ENCODE measurements at places on chromosomes 6 and 20.

DNA sequence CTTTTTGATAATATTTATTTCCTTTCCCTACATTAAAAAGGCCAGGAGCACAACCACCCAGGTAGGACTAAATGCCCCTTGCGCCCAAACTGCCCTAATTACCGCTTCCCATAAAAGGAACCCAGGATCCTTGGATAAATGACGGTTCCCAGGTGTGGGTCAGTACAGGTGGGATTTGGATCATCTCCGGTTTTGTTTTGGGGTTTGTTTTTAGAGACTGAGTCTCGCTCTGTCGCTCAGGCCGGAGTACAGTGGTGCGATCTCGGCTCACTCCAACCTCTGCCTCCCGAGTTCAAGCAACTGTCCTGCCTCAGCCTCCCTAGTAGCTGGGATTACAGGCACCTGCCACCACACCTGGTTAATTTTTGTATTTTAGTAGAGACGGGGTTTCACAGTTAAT, 28.4 kb downstream of the ZNF217 start:
- no peak overlapping the region for H3K27ac ChIP-seq
- no peak overlapping the region for H3K4me3 ChIP-seq
- H3K27me3 ChIP-seq: no peaks in the 10 kb centered on the region
- peaks cover 27% of the 10 kb centered on the region for H3K36me3 ChIP-seq
- no peaks in the 10 kb centered on the region for H3K4me1 ChIP-seq
- no peak for DNase-seq

DNA sequence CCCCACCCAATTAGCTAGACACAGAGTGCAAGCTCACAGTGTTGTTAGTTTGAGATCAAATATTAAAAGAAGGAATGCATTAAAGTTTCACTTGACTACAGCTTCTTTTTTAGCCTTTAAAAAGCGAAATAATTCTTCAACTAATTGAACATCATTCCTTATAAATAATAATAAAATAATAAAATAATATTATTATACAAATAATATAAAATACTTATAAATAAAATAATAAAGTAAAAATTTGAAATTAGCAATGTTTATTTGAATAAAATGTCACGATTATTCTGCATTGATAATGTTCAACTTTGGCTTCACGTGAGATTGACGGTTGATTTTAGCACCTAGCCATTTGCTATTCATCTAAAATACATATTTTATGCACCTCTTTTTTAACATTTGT, 819.3 kb downstream of the FRK start:
- DNase-seq: no peak
- H3K36me3 ChIP-seq: no peaks in the 10 kb centered on the region
- H3K27me3 ChIP-seq: no peaks in the 10 kb centered on the region
- H3K4me1 ChIP-seq: no peaks in the 10 kb centered on the region
- H3K4me3 ChIP-seq: no peak overlapping the region

DNA sequence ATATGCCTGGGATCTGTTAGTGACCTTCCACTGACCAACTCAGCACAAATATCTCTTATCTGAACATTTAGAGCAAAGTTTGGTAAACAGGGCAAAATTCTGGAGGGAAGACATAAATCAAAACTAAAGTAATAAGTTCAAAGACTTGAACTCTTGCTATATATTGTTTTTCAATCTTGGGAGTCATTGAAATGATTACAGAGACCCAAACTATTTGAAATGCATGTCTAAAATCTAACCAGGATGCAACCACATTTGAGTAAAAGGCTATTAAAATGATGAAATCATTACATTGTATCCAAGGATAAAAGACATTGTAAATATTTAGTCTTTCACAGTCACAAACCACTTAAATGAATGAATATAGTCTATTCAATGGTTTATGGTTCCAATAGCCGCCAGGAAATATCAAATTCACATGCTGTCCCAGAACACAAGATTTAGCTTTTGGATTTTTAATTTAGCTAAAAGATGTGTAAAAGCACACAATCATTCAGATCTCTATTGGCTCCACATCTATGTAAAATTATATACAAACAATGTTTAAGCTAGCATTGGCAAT, 256.6 kb upstream of the EPHA7 start:
- no peak for DNase-seq
- no peak overlapping the region for H3K27ac ChIP-seq
- H3K27me3 ChIP-seq: no peaks in the 10 kb centered on the region
- no peaks in the 10 kb centered on the region for H3K36me3 ChIP-seq
- no peak overlapping the region for H3K4me3 ChIP-seq

DNA sequence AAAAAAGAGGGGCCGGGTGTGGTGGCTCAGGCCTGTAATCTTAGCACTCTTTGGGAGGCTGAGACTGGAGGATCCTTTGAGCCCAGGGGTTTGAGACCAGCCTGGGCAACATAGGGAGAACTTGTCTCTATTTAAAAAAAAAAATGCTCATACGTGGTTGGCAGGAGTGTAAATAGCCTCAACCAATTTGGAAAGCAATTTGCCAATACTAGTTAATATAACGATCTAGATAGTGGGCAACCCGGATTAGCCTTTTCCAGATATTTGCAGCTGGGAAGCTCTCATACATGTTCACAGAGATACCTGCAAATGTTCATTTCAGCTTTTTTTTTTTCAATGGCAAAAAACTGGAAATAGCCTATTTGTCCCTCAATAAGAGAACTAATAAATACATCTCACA, 39.0 kb upstream of the SLC23A2 start:
- no peaks in the 10 kb centered on the region for H3K36me3 ChIP-seq
- H3K4me3 ChIP-seq: no peak overlapping the region
- DNase-seq: no peak
- no peaks in the 10 kb centered on the region for H3K4me1 ChIP-seq

GRCh38 chr6:148328876-148329555, 13.6 kb upstream of the SASH1 start:
- H3K4me1 ChIP-seq: peaks cover 19% of the 10 kb centered on the region
- H3K4me3 ChIP-seq: no peak overlapping the region
- no peak for DNase-seq
- no peaks in the 10 kb centered on the region for H3K36me3 ChIP-seq
- H3K27me3 ChIP-seq: no peaks in the 10 kb centered on the region

DNA sequence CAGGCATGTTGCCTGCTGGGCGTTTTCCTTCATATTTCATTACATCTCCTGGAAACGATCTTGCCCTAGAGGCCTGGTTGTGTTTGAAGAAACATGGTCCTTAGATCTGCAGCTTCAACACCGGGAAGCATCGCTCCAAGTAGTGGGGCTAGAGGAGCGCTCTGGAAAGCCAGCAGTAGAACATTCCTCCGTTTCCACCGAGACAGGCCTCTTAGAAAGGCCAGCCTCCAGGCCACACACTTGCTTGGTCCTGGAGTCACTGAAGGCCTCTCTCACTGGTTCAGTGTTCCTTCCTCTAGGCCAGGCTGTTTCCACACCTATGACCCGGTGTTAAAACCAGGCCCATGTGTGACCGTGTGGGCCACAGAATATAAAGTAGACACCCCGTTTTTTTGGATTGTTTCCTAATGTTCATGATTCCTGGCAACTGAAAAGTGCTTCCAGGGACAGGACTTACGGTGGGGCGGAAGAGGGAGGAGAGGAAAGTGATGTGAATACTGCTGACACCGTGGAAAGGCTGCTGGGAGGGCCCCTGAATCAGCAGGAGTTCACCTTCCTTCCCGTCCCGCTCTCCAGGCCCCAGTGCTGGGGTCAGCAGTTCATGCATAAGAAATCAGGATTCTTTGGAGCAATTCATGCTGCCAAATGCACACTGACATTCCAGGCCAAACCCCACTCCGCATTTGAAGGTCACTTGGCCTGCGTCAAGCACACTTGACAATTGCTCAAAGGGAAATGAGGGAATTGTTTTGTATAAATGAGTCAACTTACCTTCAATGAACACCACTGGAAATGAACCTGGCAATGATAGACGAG, 83.8 kb downstream of the IYD start:
- H3K27ac ChIP-seq: no peak overlapping the region
- no peaks in the 10 kb centered on the region for H3K27me3 ChIP-seq
- no peak overlapping the region for H3K4me3 ChIP-seq
- H3K4me1 ChIP-seq: no peaks in the 10 kb centered on the region
- H3K36me3 ChIP-seq: no peaks in the 10 kb centered on the region

- peaks cover 16% of the 10 kb centered on the region for H3K36me3 ChIP-seq
- no peak for DNase-seq
- peak overlapping the region; percentile 91 for H3K27ac ChIP-seq
- H3K4me3 ChIP-seq: peak overlapping the region; percentile 74
- H3K4me1 ChIP-seq: peaks cover 48% of the 10 kb centered on the region
Measured at GRCh38 chr20:45345104-45345936, 2.9 kb downstream of the SDC4 start.

- no peaks in the 10 kb centered on the region for H3K27me3 ChIP-seq
Measured at GRCh38 chr20:7608250-7608649, 332.0 kb downstream of the HAO1 start.

GRCh38 chr20:47356220-47356525, 326 bp downstream of the ZMYND8 start:
- DNase-seq: no peak
- H3K4me1 ChIP-seq: peaks cover 75% of the 10 kb centered on the region
- H3K4me3 ChIP-seq: no peak overlapping the region
- H3K27me3 ChIP-seq: no peaks in the 10 kb centered on the region

DNA sequence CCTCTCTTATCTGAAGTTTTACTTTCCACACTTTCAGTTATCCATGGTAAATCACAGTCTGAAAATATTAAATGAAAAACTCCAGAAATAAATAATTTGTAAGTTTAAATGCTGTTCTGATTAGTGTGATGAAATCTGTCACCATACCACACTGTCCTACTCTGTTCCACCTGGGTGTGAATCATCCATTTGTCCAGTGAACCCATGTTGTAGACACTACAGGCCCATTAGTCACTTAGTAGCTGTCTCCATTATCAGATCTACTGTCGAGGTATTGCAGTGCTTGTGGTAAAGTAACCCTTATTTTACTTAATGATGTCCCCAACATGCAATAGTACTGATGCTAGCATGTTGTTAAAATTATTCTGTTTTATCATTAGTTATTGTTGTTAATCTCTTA, 29.2 kb upstream of the MMS22L start:
- no peaks in the 10 kb centered on the region for H3K36me3 ChIP-seq
- no peaks in the 10 kb centered on the region for H3K4me1 ChIP-seq
- peaks cover 2% of the 10 kb centered on the region for H3K27me3 ChIP-seq
- no peak for DNase-seq
- no peak overlapping the region for H3K4me3 ChIP-seq

DNA sequence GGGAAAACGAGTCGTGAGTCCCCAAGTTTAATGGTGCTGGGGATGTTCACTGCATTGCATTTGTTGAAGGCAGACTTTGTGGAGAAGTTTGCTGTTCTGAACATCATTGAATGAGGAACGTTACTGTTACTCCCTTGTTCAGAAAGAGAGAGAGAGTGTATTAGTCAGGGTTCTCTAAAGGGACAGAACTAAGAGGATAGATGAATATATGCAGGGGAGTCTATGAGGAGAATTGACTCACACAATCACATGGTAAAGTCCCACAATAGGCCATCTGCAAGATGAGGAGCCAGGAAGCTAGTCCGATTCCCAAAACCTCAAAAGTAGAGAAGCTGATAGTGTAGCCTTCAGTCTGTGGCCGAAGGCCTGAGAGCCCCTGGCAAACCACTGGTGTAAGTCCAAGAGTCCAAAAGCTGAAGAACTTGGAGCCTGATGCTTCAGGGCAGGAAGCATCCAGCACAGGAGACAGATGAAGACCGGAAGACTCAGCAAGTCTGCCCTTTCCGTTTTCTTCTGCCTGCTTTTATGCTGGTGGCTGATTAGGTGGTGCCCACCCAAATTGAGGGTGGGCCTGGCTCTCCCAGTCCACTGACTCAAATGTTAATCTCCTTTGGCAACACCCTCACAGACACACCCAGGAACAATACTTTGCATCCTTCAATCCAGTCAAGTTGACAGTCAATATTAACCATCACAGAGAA, 223.5 kb upstream of the PCSK2 start:
- H3K4me1 ChIP-seq: no peaks in the 10 kb centered on the region
- H3K27ac ChIP-seq: no peak overlapping the region
- DNase-seq: no peak
- no peak overlapping the region for H3K4me3 ChIP-seq

GRCh38 chr6:129030215-129030614, 147.3 kb downstream of the LAMA2 start:
- H3K4me3 ChIP-seq: no peak overlapping the region
- no peaks in the 10 kb centered on the region for H3K27me3 ChIP-seq
- no peaks in the 10 kb centered on the region for H3K4me1 ChIP-seq
- no peak for DNase-seq
- no peak overlapping the region for H3K27ac ChIP-seq

DNA sequence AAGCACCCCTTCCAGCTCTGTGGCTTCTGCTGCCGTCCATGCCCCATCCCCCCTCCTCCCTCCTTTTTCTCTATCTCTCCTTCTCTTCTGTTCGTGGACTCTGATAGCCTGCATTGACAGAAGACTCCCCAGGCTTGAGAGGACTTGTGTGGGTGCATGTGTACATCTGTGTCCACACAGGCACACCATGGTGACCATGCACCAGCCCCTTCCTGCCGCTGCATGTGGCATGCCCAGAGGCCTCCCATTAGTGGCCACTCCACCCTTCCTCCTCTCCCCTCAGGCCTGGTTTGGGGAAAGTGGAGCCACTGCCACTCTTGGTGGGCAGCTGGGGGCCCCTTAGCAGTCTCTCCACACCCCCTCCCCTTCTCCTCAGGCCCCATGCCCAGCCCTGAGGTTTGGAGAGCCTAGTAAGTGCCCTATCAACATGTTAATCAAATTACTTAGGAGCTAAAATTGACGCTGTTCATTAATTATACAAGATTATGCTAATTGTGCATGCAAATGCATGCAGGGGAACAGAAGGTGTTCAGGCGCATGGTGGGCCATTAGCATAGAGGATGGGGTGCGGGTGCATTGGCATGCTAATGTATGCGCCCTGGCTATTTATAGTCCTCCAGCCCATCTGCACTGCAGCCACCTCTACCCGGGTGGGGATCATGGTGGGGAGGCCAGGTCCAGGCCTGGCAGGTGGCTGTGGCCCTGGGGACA, 45.9 kb downstream of the EBF4 start:
- H3K27ac ChIP-seq: no peak overlapping the region
- H3K36me3 ChIP-seq: no peaks in the 10 kb centered on the region
- H3K4me3 ChIP-seq: no peak overlapping the region
- no peaks in the 10 kb centered on the region for H3K4me1 ChIP-seq

GRCh38 chr6:54206510-54206909, 95.3 kb downstream of the MLIP start:
- no peak overlapping the region for H3K27ac ChIP-seq
- H3K4me3 ChIP-seq: no peak overlapping the region
- H3K36me3 ChIP-seq: no peaks in the 10 kb centered on the region
- H3K4me1 ChIP-seq: no peaks in the 10 kb centered on the region
- H3K27me3 ChIP-seq: no peaks in the 10 kb centered on the region
- no peak for DNase-seq

GRCh38 chr20:51446230-51446629, 96.3 kb downstream of the NFATC2 start:
- H3K27me3 ChIP-seq: no peaks in the 10 kb centered on the region
- H3K4me1 ChIP-seq: peaks cover 12% of the 10 kb centered on the region
- no peak for DNase-seq
- no peak overlapping the region for H3K4me3 ChIP-seq
- H3K27ac ChIP-seq: no peak overlapping the region

DNA sequence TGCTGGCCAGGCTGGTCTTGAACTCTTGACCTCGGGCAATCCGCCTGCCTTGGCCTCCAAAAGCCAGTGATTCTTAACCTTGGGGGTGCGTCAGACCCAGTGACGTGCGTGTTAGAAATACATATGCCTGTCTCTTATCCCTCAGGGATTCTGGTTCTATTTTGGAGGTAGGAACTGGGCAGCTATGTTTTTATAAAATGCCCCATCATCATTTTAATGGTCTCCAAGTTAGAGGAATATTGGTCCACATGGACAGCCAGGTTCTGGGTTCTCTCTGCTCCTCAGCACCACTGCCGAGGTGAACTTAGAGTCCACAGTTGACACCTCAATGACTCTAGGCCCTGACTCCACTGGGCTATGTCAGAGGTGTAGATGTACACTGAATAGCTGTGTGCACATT, 352.7 kb downstream of the SMOC2 start:
- no peak overlapping the region for H3K27ac ChIP-seq
- no peaks in the 10 kb centered on the region for H3K4me1 ChIP-seq
- no peaks in the 10 kb centered on the region for H3K36me3 ChIP-seq
- H3K4me3 ChIP-seq: no peak overlapping the region
- DNase-seq: no peak
